ENCODE measurements at places on chromosomes 3 and 15.

DNA sequence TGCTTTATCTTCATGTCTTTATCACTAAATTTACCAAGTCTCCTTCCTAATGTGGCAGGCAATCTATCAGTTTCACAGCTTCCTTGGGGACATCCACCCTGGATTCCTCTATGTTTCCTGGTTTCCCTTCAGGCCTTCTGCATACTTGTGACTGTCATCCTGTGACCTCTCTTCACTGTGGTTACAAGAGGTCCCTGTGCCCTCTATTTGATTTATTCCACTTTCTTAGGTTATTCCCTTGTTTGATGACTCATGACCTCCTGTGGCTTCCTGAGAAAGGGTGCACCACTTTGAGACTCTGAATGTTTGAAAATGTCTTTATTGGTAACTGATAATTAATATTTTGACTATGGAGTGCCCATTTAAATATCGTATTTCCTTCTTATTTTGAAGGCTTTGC is 60.5 kb upstream of the KY start:
- DNase-seq: no peak

- no peak for DNase-seq
Observed at GRCh38 chr3:170563712-170564423, 22.0 kb downstream of the SLC7A14 start.

- no peak for DNase-seq
Observed at GRCh38 chr15:40265355-40265754, 17.5 kb downstream of the ANKRD63 start.

- no peak for DNase-seq
Observed at GRCh38 chr3:129505341-129505740, 23.1 kb upstream of the RHO start.

GRCh38 chr3:125434582-125435011 is 59.5 kb upstream of the ZNF148 start:
- no peak for DNase-seq

DNA sequence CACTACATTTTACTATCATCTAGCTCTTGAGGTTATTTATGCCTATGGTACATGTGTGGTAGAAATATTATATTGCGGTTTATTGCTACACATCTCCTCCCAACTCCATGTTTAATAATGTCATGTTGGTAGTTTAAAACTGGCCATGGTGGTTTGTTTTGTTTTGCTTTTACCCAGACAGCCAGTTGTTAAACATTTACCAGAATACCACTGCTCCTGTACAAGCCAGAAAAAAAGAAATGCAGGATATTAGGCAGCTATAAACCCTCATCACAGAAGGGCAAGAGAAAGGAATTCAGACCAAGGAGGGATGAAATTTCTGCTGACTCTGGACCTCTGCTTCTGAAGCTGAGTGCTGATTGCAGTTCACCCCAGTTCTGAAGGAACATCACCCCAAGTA is 451.8 kb upstream of the IL12A start:
- no peak for DNase-seq

DNA sequence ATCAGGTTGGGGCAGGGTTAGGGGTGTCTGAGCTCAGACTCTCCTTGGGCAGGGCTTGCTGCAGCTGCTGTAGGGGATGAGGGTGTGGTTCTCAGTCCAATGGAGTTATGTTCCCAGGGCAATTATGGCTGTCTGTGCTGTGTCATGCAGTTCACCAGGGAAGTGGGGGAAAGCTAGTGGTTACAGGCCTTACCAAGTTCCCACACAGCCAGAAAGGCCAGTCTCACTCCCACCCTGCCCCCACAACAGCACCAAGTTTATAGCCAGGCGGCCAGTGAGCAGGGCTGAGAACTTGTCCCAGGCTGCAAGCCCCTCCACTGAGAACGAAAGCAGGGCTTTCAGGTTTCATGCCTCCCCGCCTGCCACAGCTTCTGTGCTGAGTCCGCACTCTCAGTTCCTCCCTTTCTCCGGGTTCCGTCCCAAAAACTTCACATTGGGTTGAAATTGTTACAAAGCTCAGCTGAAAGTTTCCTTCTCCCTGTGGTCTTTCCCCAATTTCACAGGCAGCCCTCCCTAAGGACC is 19.6 kb upstream of the CPOX start:
- no peak for DNase-seq

- DNase-seq: no peak
Observed at GRCh38 chr15:79849789-79850188, 47.0 kb downstream of the MTHFS start.

DNA sequence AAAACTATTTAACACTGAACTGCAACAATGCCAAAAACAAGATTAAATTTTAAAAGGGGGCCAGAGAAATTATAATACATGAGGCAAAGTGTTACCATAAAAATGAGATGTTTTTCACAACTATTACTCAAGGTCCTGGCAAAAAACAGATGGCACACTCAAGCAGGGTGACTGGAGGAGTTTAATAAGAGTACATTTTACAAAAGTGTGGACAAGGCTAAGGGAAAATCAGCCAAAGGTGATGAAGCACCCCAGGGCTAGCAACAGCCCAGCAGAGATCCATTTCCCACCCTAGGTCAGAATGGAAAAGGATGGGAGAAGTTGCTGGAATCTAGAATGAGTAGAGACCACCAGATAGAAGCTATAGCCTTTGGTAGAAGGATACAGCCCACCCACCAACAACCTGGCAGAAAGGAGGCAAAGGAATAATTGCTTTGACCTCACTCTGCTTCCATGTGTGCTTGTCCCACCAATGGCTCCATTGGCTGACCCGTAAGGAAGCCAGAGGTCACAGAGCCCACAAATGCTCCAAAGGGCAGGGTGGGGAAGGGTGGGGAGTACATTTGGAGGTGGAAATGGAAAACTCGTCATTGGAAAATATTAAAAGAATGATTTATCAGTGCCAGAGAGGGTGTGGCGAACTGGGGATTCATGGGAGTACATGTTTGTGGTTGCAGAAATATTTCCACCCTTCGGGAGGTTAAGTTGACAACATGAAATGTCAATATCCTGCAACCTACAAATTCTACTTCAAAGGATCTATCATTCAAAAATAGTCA is 161.0 kb upstream of the UBE2E2 start:
- DNase-seq: no peak

GRCh38 chr15:48028712-48029111 is 92.1 kb upstream of the SLC24A5 start:
- DNase-seq: no peak

DNA sequence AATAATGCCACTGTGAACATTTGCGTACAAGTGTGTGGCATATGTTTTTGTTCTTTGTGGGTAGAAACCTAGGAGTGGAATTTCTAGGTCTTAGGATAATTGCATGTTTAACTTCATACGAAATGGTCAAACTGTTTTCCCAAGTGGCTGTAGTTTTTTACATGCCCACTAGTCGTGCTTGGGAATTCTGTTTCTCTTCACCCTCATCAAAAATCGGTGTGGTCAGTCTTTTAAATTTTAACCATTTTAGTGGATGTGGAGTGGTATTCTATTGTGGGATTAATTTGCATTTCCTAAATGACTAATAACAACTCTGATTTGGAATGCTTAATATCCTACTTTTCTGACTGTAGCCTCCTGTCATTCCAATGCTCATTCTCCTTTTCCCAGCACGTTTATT is 27.6 kb downstream of the ZFAND6 start:
- no peak for DNase-seq

DNA sequence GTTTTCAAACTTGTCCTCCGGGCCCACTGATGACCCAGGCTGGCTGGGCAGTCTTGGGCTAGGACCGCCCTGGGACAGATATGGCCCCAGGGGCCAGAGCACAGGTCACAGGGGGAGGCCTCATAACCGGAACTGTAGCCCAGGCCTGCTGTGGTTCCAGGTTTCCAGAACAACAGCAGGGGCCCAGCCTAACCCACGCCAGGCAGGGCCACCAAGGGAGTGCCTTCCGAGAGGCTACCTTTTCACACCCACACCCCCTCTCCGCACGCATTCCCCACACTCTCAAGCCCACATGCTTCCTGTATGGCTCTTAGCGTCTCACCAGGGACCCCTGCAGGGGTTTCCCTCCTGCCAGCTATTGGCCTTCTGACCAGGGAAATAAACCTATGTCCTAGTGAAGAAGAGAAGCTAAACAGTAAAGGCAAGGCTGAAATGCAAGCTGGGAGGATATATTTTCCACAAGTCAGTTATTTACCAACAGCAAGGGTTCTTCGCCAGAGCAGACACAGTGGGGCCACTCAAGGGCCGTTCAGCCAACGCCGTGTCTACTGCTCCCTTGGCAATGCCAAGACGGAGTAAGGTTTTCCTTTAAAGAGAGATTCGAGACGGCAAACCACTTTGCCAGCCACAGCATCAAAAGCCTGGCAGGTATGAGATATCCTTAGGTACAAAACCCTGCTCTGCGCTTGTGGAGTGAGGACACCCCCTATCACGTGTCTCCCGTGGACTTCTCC is 135.1 kb downstream of the ATP10A start:
- no peak for DNase-seq

DNA sequence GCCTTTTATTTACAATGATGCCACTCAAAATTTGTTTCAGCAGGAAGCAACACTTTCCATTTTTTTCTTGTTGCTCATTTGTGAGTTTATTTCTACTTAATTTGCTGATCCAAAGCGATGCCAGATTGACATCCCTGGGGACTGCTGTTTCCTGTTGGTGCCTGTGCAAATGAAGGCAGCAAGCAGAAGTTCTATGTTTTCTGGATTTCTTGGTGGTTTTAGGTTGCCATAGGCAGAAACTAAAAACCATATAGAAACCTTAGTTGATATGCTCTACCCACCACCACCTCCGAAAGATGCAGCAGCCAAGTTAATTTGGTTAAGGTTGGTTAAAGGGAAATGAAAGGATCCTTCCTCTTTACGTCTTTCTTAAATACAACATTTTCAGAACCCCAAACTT is 356.2 kb downstream of the RBMS3 start:
- DNase-seq: no peak

GRCh38 chr3:134699141-134699711 is 48.4 kb upstream of the KY start:
- DNase-seq: no peak

GRCh38 chr15:49848282-49848724 is 227.5 kb downstream of the DTWD1 start:
- no peak for DNase-seq

DNA sequence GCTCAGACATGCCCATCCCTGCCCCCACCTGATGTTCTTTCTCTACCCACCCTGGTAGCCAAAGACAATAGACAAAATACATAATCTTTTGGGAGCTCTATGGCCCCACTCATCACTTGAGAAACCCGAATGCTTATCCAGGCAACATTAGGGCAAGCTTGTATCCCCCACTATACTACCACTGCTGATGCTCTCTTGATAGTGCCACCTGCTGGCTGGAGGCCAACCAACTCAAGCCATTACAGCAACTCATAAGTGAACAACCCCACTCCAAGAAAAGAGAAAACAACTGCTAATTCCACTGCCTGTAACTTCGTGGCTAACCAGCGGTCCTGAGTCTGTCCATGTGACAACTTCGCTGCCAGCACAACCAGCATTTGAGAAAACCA is 342.5 kb upstream of the TGFBR2 start:
- DNase-seq: peak; percentile 9

GRCh38 chr3:67489816-67490215 is 164.6 kb downstream of the SUCLG2 start:
- DNase-seq: no peak

DNA sequence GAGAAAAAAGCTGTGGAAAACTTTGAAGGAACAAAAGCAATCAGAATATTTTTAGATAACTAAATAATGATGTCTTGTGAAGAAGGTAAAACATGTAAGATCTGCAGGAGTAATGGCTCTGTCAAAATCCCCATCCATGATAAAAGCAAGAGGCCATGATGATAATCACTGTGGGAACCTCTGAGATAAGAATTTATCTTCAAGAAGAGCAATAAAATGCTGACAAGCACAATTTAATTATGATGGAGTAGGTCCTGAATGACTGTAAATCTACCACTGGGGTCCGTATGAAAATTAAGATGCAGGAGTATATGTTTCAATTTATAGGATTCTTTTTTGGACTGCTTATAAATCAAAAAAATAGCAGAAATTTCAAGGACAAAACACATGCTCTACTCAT is 68.3 kb upstream of the CHMP2B start:
- no peak for DNase-seq

DNA sequence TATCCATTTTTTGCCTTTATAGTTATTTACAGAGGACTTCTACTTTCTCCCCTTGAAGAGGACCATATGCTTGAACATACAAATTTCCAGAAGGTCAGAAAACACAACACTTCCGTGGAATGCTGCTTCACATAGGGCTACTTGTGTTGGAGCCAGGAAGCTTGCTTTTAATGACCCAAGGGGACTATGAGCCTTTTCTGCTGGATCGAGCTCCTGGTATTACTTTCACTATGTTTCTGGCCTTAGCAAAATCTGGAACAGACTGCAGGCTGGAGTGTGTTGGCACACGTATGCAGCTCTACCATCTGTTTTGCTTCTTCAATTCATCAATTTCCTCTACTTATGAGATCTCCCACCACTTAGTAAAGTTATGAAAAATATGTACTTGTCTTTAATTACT is 69.3 kb upstream of the CBLB start:
- DNase-seq: no peak

DNA sequence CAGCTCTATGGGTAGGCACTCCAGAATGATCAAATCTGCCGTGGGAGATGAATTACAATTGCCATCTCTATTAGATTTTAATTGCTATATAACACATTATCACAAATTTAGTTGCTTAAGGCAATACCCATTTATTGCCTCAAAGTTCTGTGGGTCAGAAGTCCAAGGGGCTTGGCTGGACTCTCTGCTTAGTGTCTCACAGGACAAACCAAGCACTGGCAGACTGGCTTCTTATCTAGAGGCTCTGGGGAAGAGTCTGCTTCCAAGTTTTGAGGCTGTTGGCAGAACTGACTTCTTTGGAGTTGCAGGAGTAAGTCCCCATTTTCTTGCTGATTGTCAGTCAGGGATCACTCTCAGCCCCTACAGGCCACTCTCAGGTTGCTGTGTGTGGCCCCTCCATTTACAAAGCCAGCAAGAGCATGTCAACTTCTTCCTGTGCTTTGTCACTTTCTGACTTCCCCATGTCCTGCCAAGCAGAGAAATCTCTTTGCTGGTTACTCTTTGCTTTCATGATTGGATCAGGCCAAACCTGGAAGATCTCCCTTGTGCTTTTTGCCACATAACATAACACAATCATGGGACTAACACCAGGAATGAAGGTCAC is 93.5 kb upstream of the PRICKLE2 start:
- no peak for DNase-seq

GRCh38 chr3:172449466-172450149 is 1.4 kb upstream of the GHSR start:
- DNase-seq: no peak

- no peak for DNase-seq
Observed at GRCh38 chr15:75809986-75810750, 33.1 kb upstream of the UBE2Q2 start.

DNA sequence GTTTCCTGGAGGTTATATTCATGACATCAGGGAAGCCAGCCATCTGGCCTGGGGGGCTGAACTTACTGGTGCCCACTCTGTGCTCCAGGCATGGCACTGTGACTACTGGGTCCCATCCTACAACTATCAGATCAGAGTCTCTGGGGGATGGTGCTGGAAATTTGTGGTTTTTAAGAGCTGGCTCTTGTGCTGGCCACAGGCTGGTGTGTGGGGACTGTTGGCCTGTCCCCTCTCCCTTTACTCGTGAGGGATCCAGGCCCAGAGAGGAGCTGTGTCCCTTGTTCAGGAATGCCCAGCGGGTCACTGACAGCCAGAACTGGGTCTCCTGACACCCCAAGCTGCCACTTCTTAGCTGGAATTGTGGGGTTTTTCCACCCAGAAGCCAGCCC is 44.5 kb upstream of the SEC22A start:
- DNase-seq: no peak
